ENCODE measurements at places on chromosomes 1 and 21.

DNA sequence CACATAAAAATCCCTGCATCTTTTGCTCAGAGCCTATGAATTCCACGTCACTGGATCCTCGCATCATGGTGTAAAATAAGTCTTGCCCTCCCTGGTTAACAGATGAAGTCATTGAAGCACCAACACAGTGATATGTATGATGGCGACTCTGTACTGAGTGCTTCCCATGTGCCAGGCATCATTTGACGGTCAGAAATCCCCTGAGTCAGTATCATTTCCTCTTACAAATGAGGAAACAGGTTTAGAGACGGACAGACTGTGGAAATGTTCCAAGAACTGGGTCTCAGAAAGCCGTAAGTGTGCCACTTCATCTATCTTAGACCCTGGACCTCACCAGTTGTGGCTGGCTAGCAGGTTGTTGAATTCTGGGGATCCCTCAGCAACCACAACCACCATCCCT, 5.1 kb upstream of the OLFML2B start:
- H3K4me3 ChIP-seq: no peak overlapping the region
- no peak for DNase-seq
- no peaks in the 10 kb centered on the region for H3K36me3 ChIP-seq
- H3K27ac ChIP-seq: no peak overlapping the region

DNA sequence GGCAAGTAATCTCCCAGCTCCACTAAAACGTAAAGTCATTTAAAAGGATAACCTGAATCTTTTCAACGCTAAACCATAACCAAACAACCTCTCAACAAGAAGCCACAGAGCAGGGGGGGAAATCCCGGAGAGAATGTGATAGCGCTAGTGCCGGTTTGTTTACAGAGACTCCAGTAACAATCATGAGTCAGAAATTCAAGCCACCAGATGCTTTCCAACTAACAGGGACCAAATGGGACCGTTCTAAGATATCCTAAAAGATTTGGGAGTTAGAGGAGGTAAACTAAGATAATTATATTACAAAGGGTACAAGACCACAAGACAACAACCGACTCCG, 825 bp downstream of the DCAF8 start:
- no peaks in the 10 kb centered on the region for H3K27me3 ChIP-seq
- DNase-seq: peak; percentile 68
- peak overlapping the region; percentile 99 for H3K27ac ChIP-seq
- peak overlapping the region; percentile 98 for H3K4me3 ChIP-seq
- peaks cover 33% of the 10 kb centered on the region for H3K36me3 ChIP-seq

GRCh38 chr1:104132382-104132973, 382.8 kb downstream of the AMY1C start:
- DNase-seq: no peak
- no peak overlapping the region for H3K4me3 ChIP-seq
- H3K27me3 ChIP-seq: no peaks in the 10 kb centered on the region
- no peaks in the 10 kb centered on the region for H3K4me1 ChIP-seq

- peaks cover 19% of the 10 kb centered on the region for H3K27me3 ChIP-seq
- peak overlapping the region; percentile 87 for H3K4me3 ChIP-seq
- DNase-seq: no peak
- peak overlapping the region; percentile 79 for H3K27ac ChIP-seq
- peaks cover 47% of the 10 kb centered on the region for H3K4me1 ChIP-seq
- peaks cover 15% of the 10 kb centered on the region for H3K36me3 ChIP-seq
Observed at GRCh38 chr1:184753117-184753516, 1.5 kb downstream of the EDEM3 start.

DNA sequence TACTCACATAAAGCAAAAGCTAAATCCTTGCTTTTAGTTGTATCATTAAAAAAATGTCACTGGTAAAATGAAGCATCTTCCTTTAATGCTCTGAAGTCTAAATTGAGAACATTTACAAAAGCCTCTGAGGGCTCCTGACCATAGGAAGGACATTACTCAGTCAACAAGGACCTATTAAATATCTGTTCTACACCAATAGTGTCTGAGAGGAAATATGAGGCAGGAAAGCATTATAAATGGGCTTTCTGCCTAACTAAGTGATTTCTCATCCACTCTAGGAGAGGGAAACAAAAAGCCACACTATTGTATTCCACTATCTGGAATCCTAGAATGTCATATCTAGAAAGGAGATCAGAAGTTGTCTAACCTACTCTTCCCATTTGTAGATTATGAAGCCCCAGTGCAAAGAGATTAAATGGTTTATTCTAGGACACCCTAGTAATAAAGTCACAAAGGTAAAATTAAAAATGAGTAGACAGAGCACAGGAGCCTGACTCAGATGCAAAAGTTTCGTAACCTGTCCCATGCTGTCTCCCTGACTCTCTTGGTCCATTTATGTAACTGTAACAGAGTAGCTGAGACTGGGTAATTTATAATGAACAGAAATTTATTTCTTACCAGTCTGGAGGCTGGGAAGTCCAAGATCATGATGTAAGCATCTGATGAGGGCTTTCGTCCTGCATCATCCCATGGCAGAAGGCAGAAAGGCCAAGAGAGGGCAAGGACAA, 17.6 kb downstream of the RGS1 start:
- H3K27me3 ChIP-seq: peaks cover 24% of the 10 kb centered on the region
- peaks cover 7% of the 10 kb centered on the region for H3K4me1 ChIP-seq
- H3K4me3 ChIP-seq: no peak overlapping the region
- H3K36me3 ChIP-seq: no peaks in the 10 kb centered on the region
- no peak overlapping the region for H3K27ac ChIP-seq

GRCh38 chr1:200535605-200536004, 84.9 kb downstream of the KIF14 start:
- no peak overlapping the region for H3K4me3 ChIP-seq
- peaks cover 2% of the 10 kb centered on the region for H3K4me1 ChIP-seq
- no peak overlapping the region for H3K27ac ChIP-seq

- H3K4me1 ChIP-seq: peaks cover 48% of the 10 kb centered on the region
- H3K36me3 ChIP-seq: peaks cover 5% of the 10 kb centered on the region
Observed at GRCh38 chr1:160794376-160794775, 1.6 kb upstream of the LY9 start.

DNA sequence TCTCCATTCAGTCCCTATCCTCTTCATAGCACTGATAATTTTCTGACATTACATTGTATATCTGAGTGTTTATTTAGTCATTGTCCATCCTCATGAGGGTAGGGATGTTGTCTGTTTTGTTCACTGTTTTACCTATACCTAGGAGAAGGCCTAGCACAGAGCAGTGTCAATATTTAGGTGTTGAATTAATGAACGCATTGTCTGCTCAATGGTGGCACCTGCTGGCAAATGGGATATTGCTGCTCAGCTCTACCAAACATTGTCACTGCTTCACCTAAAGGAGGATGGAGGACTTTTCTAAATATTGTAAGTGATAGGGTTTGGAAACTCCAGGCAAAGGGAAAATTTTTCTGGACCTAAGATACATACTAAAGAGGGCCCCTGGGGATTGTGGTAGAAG, 243.9 kb downstream of the RRAGC start:
- no peaks in the 10 kb centered on the region for H3K4me1 ChIP-seq
- H3K4me3 ChIP-seq: no peak overlapping the region
- no peaks in the 10 kb centered on the region for H3K36me3 ChIP-seq

DNA sequence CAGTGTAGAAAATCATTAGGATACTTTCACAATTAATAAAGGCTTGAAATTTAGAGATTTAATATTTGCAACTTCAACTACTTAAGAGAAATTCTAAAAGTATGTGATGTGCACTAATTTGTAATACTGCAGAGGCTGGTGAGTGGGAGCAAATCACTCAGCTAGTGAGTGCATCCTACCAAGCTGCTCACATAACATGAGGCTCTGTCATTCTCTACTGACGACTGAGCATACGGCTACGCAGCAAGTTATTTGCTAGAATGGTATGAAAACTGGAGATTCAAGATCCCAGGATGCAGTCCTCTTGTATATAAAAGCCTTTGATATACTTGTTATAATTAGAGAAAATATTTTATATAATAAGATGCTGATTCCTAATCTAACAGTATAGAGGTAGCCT, 90.1 kb downstream of the ATP1B1 start:
- H3K36me3 ChIP-seq: no peaks in the 10 kb centered on the region
- H3K4me3 ChIP-seq: no peak overlapping the region
- no peak overlapping the region for H3K27ac ChIP-seq
- no peaks in the 10 kb centered on the region for H3K4me1 ChIP-seq
- DNase-seq: no peak

- DNase-seq: no peak
- H3K36me3 ChIP-seq: no peaks in the 10 kb centered on the region
- H3K4me3 ChIP-seq: no peak overlapping the region
- no peak overlapping the region for H3K27ac ChIP-seq
- H3K4me1 ChIP-seq: peaks cover 2% of the 10 kb centered on the region
Observed at GRCh38 chr1:115466433-115466832, 128.4 kb upstream of the NGF start.

DNA sequence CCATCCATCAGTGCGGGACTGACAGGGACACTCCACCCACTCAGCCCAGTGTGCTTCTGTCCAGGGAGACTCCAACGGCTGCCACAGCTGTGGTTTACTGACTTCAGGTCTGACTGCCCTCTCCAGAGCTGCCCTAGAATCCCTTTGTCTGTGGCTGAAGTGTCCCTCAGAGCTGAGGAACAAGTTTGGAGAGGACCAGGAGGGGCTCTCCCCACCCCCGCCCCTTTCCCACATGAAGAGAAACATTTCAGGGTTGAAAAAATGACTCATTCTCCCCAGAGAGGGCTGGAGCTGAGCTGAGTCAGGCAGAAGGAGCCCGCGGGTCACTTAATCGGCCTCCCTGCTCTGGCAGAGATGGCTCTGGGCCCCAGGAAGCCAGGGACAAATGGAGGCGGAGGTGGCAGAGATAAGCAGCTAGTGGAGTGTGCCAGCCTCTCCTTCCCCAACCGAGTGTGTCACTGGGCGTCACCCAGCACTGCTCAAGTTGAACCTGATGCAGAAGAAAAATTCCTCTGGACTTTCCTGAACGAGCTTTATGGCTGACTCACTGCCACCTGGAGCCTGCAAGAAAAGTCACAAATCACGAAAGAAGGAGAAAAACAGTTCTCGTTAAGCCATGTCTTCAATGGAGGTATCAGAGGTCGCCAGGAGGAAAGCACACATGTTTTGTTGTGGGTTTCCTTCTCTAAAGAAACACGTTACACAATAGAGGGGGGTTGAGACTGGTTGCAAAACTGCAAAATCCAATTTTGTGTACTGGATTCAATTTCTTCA, 34.3 kb upstream of the ECE1 start:
- peak overlapping the region; percentile 60 for H3K4me3 ChIP-seq
- H3K27me3 ChIP-seq: no peaks in the 10 kb centered on the region
- no peak for DNase-seq
- peaks cover 63% of the 10 kb centered on the region for H3K4me1 ChIP-seq

DNA sequence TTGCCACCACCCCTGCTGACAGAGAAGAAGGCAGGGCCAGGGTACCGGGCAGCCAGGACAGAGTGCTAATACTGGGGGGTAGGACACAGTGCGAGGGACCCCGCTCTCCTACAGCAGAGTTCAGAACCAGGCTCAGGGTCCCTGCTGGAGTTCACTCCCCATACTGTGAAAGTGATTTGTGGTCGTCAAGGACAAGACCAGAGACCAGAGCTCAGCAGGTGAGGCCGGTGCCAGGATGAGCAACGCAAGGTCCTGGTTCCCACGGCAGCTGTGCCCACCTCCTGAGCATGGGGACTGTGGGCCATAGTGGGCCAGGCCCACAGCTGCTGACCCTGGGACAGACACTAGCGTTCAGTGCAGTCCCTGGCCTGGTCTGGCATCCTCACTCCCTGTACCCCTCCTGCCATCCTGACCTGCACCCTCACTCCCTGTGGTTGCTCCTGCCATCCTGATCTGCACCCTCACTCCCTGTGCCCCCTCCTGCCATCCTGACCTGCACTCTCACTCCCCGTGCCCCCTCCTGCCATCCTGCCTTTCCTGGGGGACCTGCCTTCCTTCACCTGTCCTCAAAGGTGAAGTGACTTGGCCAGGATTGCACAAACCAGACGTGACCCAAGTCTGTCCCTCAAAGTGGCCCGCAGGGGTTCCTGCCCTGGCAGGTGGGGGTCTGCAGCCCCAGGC, 13.8 kb upstream of the PTTG1IP start:
- H3K4me1 ChIP-seq: no peaks in the 10 kb centered on the region
- no peak overlapping the region for H3K4me3 ChIP-seq
- DNase-seq: no peak
- no peak overlapping the region for H3K27ac ChIP-seq
- no peaks in the 10 kb centered on the region for H3K27me3 ChIP-seq
- H3K36me3 ChIP-seq: peaks cover 35% of the 10 kb centered on the region

GRCh38 chr1:179867493-179868330, 9.9 kb downstream of the TOR1AIP2 start:
- no peak for DNase-seq
- no peak overlapping the region for H3K4me3 ChIP-seq
- peaks cover 6% of the 10 kb centered on the region for H3K4me1 ChIP-seq
- no peak overlapping the region for H3K27ac ChIP-seq

- DNase-seq: peak; percentile 71
- H3K36me3 ChIP-seq: peaks cover 25% of the 10 kb centered on the region
- H3K27ac ChIP-seq: peak within 1 kb of the TSS; percentile 93
- H3K4me3 ChIP-seq: peak within 1 kb of the TSS; percentile 92
- peaks cover 7% of the 10 kb centered on the region for H3K27me3 ChIP-seq
Observed at GRCh38 chr1:67053785-67054772, at the start of gene SLC35D1. SLC35D1 (minus strand) TSS chr1:67054148; CDS start chr1:67054013, 135 bp downstream.

DNA sequence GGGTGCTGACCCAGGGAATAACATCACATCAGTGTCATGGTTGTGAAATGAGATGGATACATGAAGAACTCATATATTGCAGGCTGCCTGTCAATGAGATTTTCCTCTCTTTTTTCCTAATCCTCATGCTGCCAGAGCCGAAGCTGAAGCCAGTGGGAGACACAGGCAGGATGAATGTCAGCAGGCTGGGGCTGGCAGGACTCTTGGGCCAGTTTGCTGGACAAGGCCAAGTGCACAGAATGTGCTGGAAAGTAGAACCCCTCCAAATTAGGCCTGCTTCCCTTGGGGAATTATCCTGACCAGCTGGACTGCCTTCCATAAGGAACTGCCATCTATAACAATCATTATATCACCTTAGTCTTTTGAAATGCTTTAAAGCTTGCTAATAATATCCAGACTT, 31.4 kb downstream of the SLC44A3 start:
- no peak overlapping the region for H3K27ac ChIP-seq
- H3K4me3 ChIP-seq: no peak overlapping the region
- H3K4me1 ChIP-seq: no peaks in the 10 kb centered on the region
- no peaks in the 10 kb centered on the region for H3K36me3 ChIP-seq
- DNase-seq: no peak
- no peaks in the 10 kb centered on the region for H3K27me3 ChIP-seq

GRCh38 chr21:16305686-16306085, 575.9 kb downstream of the USP25 start:
- no peaks in the 10 kb centered on the region for H3K36me3 ChIP-seq
- no peak for DNase-seq
- peaks cover 4% of the 10 kb centered on the region for H3K4me1 ChIP-seq
- no peak overlapping the region for H3K27ac ChIP-seq
- H3K4me3 ChIP-seq: no peak overlapping the region

DNA sequence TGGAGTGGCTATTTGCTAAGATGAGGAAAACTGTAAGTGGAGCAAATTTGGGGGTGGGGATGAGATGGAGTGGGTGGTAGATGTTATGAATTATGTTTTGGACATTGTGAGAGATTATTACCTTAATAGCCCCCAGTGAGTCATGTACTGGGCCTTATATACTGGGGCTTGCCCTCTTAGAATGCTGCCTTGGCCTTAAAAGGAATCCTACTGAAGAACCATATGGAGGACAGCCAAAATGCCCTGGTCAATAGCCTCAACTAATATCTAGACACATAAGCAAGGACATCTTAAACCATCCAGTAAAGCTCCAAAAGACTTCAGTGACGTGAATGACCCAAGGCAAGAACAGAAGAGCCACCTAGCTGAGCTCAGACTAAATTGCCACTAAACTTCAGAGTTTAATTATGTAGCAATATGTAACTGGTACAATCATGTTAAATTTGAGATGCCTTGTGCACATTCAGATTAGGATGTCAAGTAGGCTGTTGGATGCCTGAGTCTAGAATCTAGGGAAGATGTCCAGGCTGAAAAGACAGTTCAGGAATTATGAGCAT, 13.9 kb upstream of the IGSF3 start:
- DNase-seq: no peak
- no peaks in the 10 kb centered on the region for H3K36me3 ChIP-seq
- H3K4me3 ChIP-seq: no peak overlapping the region
